Smooth muscle cell of the coronary artery (primary cell): ENCODE measurements at places on chromosomes 6 and 20. TPM values are rescaled to one million over a fixed set of nuclear protein-coding genes. Genes with fewer than 3 reads are reported as not detected.

The PRND gene
- 0.35 TPM in 1 of 2 replicates, not detected in the other for total RNA-seq

The KIAA1755 gene
- total RNA-seq, result 0.59 and 13.7 TPM in 2 replicates

The CYP39A1 gene
- total RNA-seq, result under 0.01 and 2.1 TPM in 2 replicates

The OOEP gene
- total RNA-seq, result not detected in 2 replicates

The PLCB4 gene
- 1.1 and 1.8 TPM in 2 replicates for total RNA-seq

The RAMACL gene
- total RNA-seq, result 0.98 and 1.1 TPM in 2 replicates

The HLA-DPA1 gene
- total RNA-seq, result 9.7 TPM in 1 of 2 replicates, not detected in the other

The GLO1 gene
- total RNA-seq, result 38.8 and 103 TPM in 2 replicates

The F13A1 gene
- 0.15 TPM in 1 of 2 replicates, not detected in the other for total RNA-seq

The KCNB1 gene
- under 0.01 and 0.12 TPM in 2 replicates for total RNA-seq

The BPIFB2 gene
- not detected in 2 replicates for total RNA-seq

The RBM38 gene
- 3.6 and 11.7 TPM in 2 replicates for total RNA-seq

The KCNG1 gene
- total RNA-seq, result 4.1 and 6.8 TPM in 2 replicates

The TENT5A gene
- total RNA-seq, result 19.1 and 42.2 TPM in 2 replicates

The SRC gene
- 11.4 and 21.4 TPM in 2 replicates for total RNA-seq

The HTR1B gene
- total RNA-seq, result 0.08 TPM in 1 of 2 replicates, not detected in the other

The SMLR1 gene
- not detected in 2 replicates for total RNA-seq

The CD109 gene
- total RNA-seq, result 5.2 and 18.0 TPM in 2 replicates

The KIF3B gene
- total RNA-seq, result 25.9 and 35.9 TPM in 2 replicates

The CPNE5 gene
- total RNA-seq, result 0.08 TPM in 1 of 2 replicates, not detected in the other

The DAAM2 gene
- total RNA-seq, result 12.1 and 19.3 TPM in 2 replicates
